Esophagus squamous epithelium (tissue), 5 donors: ENCODE measurements at places on chromosomes 5 and 9.

GRCh38 chr5:156654444-156654843 lies 195.7 kb upstream of the PPP1R2B start:
- no peak for DNase-seq

DNA sequence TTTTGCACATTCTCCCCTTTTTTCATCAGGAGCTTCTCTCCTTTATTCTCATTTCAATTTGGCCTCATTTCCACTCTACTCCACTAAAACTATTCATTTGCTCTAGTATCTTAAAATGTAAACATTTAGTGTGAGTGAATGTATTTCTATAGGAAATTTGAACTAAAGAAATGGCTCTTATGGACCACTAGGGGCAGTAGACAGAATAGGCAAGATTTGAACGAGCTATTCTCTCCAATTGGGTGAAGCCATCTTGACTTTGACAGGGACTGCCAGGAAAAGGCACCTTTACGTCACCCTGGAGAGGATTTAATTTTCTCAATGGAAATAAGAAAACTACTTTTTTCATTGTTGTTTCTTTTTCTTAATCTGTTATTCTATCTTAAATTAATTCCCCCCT lies 666.3 kb downstream of the DNAH5 start:
- DNase-seq, result no peak

DNA sequence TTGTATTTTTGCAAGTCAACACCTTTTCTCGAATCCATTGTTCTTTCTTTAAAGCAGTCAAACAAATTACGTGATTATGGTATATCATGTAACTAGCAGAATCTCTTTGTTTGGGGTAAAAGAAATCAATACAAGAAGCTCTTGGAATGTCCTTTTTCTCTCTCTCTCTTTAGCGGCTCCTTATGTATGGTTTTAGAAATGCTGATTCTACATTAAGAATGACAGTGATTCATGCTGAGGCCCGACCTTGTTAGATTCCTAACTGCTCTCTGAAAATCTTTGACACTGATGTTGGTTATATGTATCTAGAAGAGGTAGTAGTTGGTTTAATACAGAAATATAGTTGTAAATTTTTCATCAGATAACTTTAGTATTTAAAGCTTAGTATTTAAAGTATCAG lies 76.4 kb downstream of the SNX24 start:
- DNase-seq, result no peak

DNA sequence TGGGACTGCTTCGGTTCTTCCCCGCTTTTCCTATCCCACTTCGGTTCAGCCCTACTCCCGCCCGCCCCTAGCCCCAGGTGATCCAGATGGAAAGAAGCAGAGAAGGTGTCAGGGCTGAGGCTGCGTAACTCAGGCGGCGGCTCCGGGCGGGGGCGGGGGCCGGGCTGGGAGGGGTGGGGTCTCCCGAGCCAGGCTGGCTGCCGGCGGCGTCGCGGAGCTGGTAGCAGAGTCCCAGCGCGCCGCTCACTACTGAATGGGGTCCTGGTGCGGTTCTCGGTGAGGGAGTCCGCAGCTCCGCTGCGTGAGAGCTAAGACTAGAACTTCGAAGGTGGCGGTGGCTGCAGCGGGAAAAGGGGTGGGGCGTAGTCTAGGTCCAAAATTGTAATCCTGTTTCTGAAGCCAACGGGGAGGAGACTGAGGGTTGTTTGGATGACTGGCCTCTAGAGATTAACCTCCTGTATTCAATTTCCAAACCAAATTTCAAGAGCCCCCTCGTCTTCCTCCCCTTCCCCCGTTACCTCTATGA lies 1.4 kb downstream of the PRR16 start:
- no peak for DNase-seq

GRCh38 chr5:3139499-3139931 lies 388.0 kb upstream of the IRX2 start:
- DNase-seq, result no peak

DNA sequence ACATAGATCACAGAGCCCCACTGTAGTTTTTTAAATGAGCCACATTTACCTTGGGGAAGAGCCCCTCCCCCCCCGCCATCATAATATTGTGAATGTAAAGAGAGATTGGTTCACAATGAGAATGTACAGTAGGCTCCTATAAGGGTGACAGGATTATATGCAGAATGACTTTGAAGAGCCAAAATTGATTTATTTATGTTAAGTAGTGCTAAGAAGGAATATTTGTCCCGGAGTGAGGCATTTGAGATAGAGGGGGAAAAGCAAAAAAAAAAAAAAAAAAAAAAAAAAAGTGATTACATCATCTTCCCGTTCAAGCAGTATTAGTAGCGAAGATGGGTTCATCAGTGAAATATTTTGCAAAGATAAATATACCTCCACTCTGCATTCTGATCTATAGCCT lies 73.9 kb downstream of the PIK3R1 start:
- no peak for DNase-seq

DNA sequence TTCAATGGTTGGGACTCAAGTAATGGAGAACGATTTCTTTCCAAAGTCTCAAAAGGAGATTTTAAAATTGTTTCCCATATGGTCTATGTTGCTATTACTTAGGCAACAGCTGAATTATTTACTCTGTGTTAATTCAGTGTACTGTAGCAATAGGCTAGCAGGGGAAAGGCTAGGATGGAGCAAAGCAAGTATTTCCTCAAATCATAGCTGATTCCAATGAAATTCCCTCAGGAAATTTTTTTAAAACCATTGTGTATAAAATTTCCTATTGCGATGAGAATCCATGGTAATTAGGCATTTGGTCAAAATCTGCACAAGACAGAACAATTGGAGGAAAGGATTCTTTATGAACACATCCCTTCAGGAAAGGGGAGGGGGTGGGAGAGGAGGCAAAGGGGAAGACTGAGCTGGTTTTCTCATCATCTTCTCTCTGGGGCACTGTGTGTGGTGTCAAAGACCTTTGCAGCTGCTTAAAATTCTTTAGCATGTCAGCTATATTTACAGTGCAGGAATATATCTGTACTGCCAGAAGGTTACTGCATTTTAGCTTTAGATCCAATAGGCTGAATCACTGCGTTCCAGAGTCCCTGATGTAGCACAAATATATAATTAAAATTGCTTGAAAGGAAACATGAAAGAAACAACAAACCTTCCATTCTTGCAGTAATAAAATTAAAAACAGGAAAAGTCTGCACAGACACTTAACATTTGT lies 95.3 kb downstream of the ZNF608 start:
- DNase-seq, result no peak

DNA sequence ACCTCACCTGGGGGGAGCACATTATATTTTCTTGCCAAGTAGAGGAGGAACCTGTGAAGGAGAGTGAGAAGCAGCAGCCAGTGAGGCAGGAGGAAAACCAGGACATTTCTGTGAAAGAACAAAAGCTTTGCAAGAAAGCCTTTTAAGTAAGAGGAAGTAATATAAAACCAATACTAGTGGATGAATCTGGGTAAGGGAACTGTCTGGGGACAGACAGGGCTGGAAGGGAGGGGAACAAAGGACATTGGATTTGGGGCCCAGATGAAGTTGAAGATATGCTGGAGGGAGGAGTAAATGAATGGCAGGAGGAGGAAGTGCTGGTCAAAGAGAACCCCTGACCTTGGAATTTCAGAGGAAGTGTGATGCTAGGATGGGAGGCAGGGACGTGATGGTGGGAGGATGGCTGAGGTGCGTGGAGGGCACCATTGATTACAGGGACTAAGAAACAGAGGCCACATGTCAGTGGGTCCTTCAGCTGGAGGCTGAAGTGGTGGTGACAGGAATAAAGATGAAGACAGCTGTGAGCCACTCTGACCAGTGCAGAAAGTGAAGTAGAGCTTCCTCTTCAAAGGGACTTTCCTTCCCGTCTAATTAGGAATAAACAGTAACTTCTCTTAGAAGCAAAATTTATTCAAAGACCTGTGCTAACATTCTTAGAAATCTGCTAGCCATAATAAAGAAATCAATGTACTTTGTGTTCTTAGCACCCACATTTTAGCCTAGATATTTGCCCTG lies 43.5 kb upstream of the FABP6 start:
- no peak for DNase-seq

- no peak for DNase-seq
These were observed 50.4 kb downstream of the MAST4 start for GRCh38 chr5:66646570-66646969.

GRCh38 chr5:131640043-131640856 lies 5.2 kb upstream of the RAPGEF6 start:
- DNase-seq, result no peak

- DNase-seq, result no peak
These were observed 31.4 kb upstream of the SELENOP start for GRCh38 chr5:42842921-42843641.

GRCh38 chr5:23012842-23013241 lies 159.7 kb upstream of the CDH12 start:
- DNase-seq, result no peak

- no peak for DNase-seq
These were observed 100.4 kb upstream of the C9orf72 start for GRCh38 chr9:27673641-27674040.

DNA sequence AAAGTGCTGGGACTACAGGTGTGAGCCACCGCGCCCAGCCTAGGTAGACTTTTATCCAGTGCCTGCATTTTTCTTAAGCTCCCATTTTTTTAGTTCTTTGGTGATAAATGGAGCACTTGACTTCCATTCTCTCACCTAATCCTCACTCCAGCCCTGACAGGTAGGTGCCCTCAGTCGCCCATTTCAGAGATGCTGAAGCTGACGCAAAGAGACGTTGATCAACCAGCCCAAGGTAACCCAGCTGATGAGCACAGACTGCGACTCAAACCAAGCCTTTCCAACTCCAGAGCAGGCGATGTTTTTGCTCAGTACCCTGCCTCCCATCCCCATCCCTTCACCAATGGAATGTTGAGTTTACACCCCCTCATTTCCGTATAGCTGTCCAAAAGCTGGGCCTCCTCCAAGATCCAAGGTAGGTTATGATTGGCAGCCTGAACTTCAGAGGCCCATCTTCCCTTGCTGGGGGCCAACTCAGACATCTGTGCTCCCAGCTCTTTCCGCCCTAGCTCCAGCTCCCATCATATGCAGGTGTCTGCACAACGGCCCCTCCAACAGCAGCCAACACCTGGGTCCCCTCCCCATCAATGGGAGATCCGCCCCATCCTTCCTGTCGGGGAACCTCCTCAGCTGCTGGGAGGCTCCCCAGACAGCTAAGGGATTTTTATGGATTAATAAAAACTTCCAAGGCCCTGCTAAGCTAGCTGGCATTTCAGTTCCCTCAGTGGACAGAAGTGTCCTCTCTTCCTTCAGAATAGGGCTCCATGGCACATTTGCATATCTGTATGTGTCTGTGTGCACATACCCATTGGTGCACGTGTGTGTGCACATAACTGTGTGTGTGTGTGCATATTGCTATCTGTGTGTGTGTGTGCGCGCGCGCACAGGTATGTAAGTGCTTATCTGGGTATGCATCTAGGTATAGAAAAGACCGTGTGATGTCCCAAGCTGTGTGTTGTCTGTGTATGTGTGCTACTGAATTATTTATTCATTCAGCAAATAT lies 39.3 kb upstream of the VDAC1 start:
- DNase-seq, result no peak

GRCh38 chr9:137982200-137982599 lies 104.6 kb downstream of the CACNA1B start:
- DNase-seq, result no peak

DNA sequence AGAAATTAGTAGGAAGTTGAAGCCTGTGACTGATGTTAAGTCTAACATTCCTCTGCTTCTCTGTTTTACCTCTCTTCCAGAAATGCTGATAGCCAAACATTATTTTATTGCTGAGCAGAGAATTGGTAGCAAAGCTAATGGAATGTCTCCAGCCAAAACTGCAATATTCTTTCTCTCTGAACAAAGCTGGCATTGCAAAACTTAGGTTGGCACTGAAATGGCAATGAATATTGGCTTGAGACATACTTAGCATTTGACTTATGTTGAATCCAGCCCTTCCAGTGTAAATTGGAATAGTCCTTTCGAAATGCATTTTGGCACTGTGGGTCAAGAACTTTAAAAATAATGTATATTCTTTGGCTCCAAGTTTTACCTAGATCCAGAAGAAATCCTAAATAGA lies 21.1 kb downstream of the FAF2 start:
- no peak for DNase-seq

DNA sequence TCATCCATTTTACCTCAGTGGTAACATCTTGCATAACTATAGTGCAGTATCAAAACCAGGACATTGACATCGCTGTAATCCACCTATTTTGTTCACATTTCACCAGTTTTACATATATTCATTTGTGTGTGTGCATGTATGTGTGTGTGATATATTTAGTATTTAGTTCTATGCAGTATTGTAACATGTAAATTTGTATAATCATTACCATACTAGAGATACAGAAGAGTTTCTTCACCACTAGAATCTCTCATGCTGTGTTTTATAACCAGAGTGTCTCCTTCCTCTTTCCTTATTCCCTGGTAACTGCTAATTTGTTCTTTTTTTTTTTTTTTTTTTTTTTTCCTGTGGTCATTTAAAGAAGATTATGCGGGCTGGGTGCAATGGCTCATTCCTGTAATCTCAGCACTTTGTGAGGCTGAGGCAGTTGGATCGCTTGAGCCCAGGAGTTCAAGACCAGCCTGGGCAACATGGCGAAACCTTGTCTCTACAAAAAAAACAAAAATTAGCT lies 11.0 kb downstream of the RASA1 start:
- DNase-seq, result no peak

GRCh38 chr9:77915744-77916143 lies 115.9 kb downstream of the GNAQ start:
- DNase-seq, result no peak

DNA sequence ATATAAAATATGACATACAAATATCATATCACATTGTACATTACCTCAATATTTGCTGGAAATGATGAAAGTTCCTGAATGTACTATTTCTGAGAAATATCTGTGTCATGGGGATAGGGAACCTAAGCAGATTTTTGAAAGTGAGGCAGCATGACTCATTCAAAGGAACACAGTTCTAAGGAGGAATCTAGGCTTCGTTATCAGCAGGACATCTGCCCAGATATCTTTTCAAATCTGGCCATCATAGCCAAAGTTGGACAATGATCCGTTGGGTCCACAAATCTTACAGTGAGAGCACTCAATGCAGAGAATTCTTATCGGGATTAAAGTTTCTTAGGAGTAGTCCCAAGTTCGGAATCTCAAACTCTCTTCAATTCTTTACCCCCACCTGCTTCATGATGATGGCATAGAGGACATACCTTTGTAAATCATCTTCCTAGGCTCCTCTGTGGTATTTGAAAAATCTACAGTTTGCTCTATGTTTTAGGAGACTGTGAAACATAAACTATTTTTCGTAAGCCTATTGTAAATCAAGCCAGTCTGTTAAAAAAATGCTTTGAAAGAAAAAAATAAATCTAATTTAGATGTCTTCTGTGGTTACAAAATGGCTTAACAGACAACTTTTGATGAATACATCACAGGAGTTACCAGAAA lies 29.4 kb upstream of the ALDH1A1 start:
- no peak for DNase-seq

GRCh38 chr5:10645146-10645545 lies 81.3 kb downstream of the ANKRD33B start:
- DNase-seq, result no peak

DNA sequence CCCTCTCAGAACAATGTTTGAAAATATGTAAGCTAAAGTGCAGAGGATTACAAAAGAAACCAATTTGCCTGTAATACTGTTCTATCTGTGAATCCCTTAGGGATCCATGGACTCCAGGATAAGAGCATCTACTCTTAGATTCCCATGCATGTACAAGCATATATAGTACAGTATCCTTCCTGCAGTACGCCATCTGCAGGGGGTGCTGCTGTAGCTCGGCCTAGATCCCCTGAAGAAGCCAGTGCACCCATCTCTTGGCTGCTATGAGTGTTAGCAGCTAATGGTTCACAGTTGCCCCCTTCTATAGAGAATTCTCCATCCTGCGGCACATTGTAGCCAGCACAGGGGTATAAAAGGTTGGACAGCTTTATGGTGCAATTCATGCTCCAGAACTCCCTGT lies 61.8 kb upstream of the SLC30A5 start:
- no peak for DNase-seq

GRCh38 chr9:76787677-76788076 lies 23.4 kb downstream of the PCA3 start:
- no peak for DNase-seq
